ENCODE measurements at places on chromosomes 5 and 9.

DNA sequence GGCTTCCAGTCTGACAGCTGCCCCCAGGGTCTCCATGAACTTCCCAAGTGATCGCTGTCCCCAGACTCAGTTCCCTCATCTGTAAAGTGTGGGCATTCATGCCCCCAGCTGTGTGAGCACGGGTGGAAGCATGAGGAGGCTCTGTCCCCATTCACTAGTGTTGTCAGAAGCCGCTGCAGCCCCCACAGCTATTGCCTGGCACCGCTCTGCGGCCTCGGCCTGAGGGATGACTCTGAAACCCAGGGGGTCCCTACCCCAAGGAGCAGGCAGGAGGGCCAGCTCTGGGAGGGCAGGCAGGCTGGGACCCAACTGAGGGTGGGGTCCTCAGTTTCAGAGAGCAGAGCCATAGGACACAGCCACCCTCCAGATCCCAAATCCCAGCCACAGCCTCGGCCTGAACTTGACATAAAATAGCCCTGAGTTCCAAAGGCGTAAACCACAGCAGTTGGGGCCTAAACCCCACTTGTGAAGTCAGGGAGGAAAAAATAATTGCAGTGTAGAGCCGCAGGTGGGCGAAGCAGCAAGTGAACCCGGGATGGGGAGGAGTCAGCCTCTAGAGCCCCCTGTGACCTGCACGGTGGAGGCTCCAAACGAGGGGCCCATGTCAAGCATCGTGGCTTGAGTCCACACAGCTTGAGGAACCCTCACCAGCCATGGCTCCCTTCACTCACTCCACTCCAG, 66.0 kb upstream of the ADAMTS2 start:
- no peak for DNase-seq

- DNase-seq = no peak
These were observed 13.6 kb downstream of the ROPN1L start for GRCh38 chr5:10455277-10455670.

- DNase-seq = no peak
These were observed 165.9 kb downstream of the MTRR start for GRCh38 chr5:8034852-8035251.

GRCh38 chr5:39053189-39053588, 21.0 kb downstream of the RICTOR start:
- no peak for DNase-seq

GRCh38 chr9:112764837-112765236, 14.3 kb downstream of the SNX30 start:
- no peak for DNase-seq

Data from stimulated activated CD8-positive, alpha-beta memory T cell treated with anti-CD3 and anti-CD28 coated beads, Interleukin-4, amount 100 ng/mL, for 4 hours (primary cell).